ENCODE measurements at places on chromosomes 2 and 18.

GRCh38 chr2:156884216-156884615 lies 373.3 kb upstream of the GALNT5 start:
- H3K36me3 ChIP-seq = no peaks in the 10 kb centered on the region
- DNase-seq = no peak
- no peak overlapping the region for H3K4me3 ChIP-seq
- peaks cover 5% of the 10 kb centered on the region for H3K27me3 ChIP-seq
- no peak overlapping the region for H3K27ac ChIP-seq
- H3K4me1 ChIP-seq = no peaks in the 10 kb centered on the region

DNA sequence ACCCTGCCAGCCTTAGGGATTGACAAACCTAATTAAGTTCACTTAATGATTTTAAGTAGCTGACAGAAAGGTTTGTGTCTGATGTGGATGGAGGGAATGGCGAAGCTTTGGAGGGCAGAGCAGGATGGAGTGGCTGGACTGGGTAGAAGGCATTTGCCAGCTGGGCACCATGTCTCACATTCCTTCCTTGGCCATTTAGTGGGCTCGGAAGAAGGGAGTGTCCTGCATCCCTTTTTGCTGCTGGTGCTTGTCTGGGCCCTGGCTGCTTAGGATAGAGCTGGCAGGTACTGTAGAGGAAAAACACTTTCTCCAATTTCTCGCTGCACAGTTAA lies 166.7 kb downstream of the CLIP4 start:
- no peaks in the 10 kb centered on the region for H3K36me3 ChIP-seq
- no peak overlapping the region for H3K4me3 ChIP-seq
- no peak for DNase-seq
- H3K27ac ChIP-seq = no peak overlapping the region
- no peaks in the 10 kb centered on the region for H3K4me1 ChIP-seq
- H3K27me3 ChIP-seq = no peaks in the 10 kb centered on the region

- H3K36me3 ChIP-seq = no peaks in the 10 kb centered on the region
- H3K4me1 ChIP-seq = no peaks in the 10 kb centered on the region
- H3K27ac ChIP-seq = no peak overlapping the region
- no peaks in the 10 kb centered on the region for H3K27me3 ChIP-seq
These were observed 27.9 kb upstream of the CXCR2 start for GRCh38 chr2:218097975-218098374.

DNA sequence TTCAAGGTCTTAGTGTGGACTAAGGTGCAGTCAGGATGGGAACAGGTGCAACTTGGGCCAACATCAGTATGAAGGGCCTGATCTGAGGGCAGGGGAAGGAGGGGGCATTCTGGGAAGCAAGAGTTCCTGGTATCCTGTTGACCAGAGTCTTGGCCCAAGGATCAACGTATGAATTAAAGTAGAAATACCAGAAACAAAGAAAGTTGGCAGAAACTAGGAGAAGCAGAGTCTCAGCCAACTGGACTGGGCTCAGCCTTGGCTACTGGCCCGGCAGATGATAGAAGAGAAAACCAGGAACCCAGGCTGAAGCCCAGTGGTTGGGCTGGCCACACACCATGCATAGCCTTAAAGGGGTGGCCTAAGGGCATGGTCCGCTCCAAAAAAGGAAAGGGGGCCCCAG lies 2.3 kb downstream of the CETN1 start:
- H3K27ac ChIP-seq = no peak overlapping the region
- H3K4me3 ChIP-seq = no peak overlapping the region
- H3K36me3 ChIP-seq = no peaks in the 10 kb centered on the region
- DNase-seq = no peak
- no peaks in the 10 kb centered on the region for H3K27me3 ChIP-seq

DNA sequence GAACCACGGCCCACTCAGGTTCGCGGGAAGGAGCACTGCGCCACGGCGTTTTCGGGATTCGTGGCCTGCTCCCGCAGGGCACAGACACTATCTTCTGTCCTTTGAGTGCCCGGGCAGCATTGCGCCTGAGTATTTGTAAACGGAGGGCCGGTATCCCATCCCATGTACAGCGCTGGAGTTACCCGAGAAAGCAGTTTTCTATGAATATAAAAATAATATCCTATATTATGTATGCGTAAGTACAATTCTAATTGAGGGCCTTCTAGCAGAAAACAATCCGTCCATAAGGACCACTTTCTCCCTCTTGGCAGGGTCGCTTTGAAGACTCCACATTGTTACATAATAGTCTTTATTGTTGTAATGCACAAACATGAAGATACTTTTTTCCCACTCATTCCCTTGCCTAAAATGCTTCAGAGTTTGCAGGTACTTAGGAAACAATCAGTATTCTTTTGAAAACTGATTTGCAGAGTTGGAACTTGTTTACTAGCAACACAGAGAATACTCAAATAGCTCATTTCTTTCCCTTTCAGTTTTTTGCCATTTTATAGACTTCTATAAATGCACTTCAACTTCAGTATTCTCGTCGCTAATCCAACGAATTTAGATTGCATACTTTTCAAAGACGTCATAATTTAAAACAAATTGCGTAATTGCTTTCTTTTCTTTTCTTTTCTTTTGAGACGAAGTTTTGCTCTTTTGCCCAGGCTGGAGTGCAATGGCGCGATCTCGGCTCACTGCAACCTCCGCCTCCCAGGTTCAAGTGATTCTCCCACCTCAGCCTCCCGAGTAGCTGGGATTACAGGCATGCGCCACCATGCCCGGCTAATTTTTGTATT lies 1.0 kb upstream of the REV1 start:
- no peak for DNase-seq
- peak overlapping the region; percentile 98 for H3K27ac ChIP-seq
- H3K4me1 ChIP-seq = no peaks in the 10 kb centered on the region

DNA sequence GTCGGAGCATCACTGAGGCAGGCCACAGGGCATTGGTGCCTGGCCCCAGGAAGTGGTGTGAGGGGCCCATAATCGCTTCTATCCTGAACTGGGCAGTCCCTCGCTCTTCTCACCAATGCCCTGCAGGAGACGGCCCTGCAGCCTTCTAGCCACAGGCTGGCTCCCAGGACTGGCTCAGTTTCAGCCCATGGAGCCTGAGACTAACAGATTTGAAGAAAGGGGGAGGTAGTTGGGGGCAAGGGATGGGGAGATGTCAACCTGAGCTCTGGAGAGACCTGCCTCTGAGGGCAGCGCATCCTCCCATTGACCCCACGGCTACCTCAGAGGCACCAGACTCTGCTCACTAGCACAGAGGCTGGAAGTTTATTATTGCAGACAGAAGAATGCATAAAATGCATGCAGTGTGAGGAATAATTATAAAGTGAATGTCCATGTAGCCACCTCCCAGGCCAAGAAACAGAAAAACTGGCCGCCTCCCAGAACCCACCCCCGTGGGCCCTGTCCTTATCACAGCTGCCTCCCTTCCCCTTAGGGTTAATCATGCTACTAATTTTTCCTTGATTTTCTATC lies 1.4 kb downstream of the TOGARAM2 start:
- no peaks in the 10 kb centered on the region for H3K36me3 ChIP-seq
- H3K27me3 ChIP-seq = no peaks in the 10 kb centered on the region
- peak overlapping the region; percentile 45 for H3K27ac ChIP-seq
- H3K4me1 ChIP-seq = no peaks in the 10 kb centered on the region
- DNase-seq = no peak
- no peak overlapping the region for H3K4me3 ChIP-seq

GRCh38 chr2:113127646-113128570 lies 510 bp downstream of the IL1RN start:
- no peaks in the 10 kb centered on the region for H3K27me3 ChIP-seq
- peak overlapping the region; percentile 57 for H3K4me3 ChIP-seq
- H3K36me3 ChIP-seq = no peaks in the 10 kb centered on the region

GRCh38 chr2:187783446-187783845 lies 229.2 kb upstream of the TFPI start:
- no peaks in the 10 kb centered on the region for H3K4me1 ChIP-seq
- H3K4me3 ChIP-seq = no peak overlapping the region
- H3K27ac ChIP-seq = no peak overlapping the region
- no peaks in the 10 kb centered on the region for H3K27me3 ChIP-seq
- DNase-seq = no peak

- no peak overlapping the region for H3K27ac ChIP-seq
- H3K4me1 ChIP-seq = no peaks in the 10 kb centered on the region
- H3K4me3 ChIP-seq = no peak overlapping the region
- H3K36me3 ChIP-seq = no peaks in the 10 kb centered on the region
- no peak for DNase-seq
These were observed 125.2 kb upstream of the MAP2 start for GRCh38 chr2:209298601-209299000.

GRCh38 chr2:181575650-181576025 lies 81.3 kb downstream of the CERKL start:
- H3K27me3 ChIP-seq = peaks cover 5% of the 10 kb centered on the region
- no peak for DNase-seq
- no peaks in the 10 kb centered on the region for H3K4me1 ChIP-seq
- H3K4me3 ChIP-seq = no peak overlapping the region

- H3K36me3 ChIP-seq = no peaks in the 10 kb centered on the region
- DNase-seq = no peak
- no peaks in the 10 kb centered on the region for H3K27me3 ChIP-seq
- no peak overlapping the region for H3K27ac ChIP-seq
- no peak overlapping the region for H3K4me3 ChIP-seq
These were observed 195.7 kb upstream of the SESTD1 start for GRCh38 chr2:179460181-179460929.

- DNase-seq = no peak
- H3K4me1 ChIP-seq = peaks cover 3% of the 10 kb centered on the region
- no peaks in the 10 kb centered on the region for H3K36me3 ChIP-seq
- no peak overlapping the region for H3K4me3 ChIP-seq
- no peaks in the 10 kb centered on the region for H3K27me3 ChIP-seq
These were observed 55.0 kb downstream of the ABCB11 start for GRCh38 chr2:168976034-168976654.

DNA sequence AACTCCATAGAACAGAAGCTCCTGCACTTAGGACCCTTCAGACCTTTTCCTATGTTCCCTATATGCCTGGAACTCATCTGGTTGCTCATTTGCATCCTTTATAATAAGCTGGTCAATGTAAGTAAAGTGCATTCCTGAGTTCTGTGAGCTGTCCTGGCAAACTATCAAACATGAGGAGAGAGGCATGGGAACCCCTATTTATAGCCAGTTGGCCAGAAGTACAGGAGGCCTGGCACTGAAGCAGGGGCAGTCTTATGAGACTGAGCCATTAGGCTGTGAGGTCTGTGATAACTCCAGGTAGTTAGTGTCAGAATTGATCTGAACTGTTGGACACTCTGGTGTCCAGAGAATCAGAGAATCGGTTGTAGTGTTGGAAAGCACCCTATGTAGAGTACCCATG lies 88.4 kb downstream of the EHD3 start:
- no peaks in the 10 kb centered on the region for H3K27me3 ChIP-seq
- peak overlapping the region; percentile 75 for H3K27ac ChIP-seq
- peak; percentile 50 for DNase-seq
- no peak overlapping the region for H3K4me3 ChIP-seq
- H3K4me1 ChIP-seq = peaks cover 17% of the 10 kb centered on the region
- no peaks in the 10 kb centered on the region for H3K36me3 ChIP-seq

DNA sequence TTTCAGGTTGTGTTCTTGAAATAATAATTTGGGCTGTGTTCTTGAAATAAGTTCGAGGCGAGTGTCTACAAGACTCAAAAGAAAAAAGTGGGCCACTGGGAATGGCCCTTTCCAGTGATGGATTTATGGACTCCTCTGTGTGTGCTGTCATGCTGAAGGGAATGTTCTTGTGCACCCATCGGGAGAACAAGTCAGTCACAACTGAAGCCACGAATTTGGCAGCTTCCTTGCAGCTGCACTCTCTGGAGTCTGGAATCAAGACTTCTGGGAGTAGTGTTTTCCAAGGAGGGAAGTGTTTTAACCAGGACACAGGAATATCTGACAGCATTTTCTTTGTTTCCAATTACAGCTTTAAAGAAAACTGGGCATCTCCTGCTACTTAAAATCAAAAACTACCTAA lies 620 bp downstream of the SLC14A1 start:
- DNase-seq = no peak
- peaks cover 6% of the 10 kb centered on the region for H3K27me3 ChIP-seq
- H3K27ac ChIP-seq = no peak overlapping the region
- H3K4me1 ChIP-seq = no peaks in the 10 kb centered on the region
- H3K36me3 ChIP-seq = no peaks in the 10 kb centered on the region

- H3K27me3 ChIP-seq = no peaks in the 10 kb centered on the region
- no peak for DNase-seq
- H3K4me3 ChIP-seq = no peak overlapping the region
- no peak overlapping the region for H3K27ac ChIP-seq
These were observed 29.8 kb downstream of the CYTIP start for GRCh38 chr2:157414050-157414449.

DNA sequence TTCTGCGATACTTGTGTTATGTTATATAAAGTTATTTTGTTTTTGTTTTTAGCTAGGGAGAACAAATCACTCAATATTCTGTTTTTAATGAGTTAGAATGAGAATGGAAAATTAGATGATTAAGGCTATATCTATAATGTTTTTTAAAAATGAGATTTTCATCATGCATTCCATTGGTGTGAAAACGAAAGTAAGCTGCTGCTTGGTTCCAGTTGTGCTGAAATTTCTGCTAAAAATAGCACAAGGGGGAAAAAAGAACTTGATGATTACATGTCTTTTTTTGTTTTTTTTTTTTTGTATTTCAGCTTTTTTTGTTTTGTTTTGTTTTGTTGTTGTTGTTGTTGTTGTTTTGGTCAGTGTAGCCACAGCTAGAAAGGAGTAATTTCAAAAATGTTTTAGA lies 242.6 kb upstream of the KCNJ3 start:
- H3K4me3 ChIP-seq = peak overlapping the region; percentile 56
- no peak overlapping the region for H3K27ac ChIP-seq
- DNase-seq = no peak
- H3K4me1 ChIP-seq = no peaks in the 10 kb centered on the region

DNA sequence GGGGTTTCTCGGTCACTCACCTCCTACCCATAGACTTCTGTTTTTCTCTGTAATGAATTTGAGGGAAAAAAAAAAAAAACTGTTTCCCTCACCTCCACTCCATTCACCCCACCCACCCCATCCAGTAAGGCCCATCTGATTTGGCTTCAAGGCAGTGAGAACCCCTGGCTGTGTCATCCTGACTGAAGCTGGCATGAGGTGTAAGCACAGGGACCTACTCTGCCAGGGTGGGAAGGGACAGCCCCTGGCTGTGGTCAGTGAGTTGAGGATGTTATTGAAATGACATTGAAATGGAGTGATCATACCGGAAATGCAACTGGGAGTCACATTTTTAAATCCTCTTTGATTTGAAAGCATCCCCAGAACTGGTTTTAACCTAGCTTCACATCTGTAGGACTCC lies 19.1 kb upstream of the BCL2L11 start:
- no peak for DNase-seq
- H3K36me3 ChIP-seq = no peaks in the 10 kb centered on the region
- H3K4me1 ChIP-seq = no peaks in the 10 kb centered on the region
- H3K27me3 ChIP-seq = no peaks in the 10 kb centered on the region

- no peak overlapping the region for H3K4me3 ChIP-seq
- peak; percentile 31 for DNase-seq
- H3K27ac ChIP-seq = no peak overlapping the region
- H3K36me3 ChIP-seq = no peaks in the 10 kb centered on the region
- no peaks in the 10 kb centered on the region for H3K27me3 ChIP-seq
These were observed 5.0 kb upstream of the SERPINB2 start for GRCh38 chr18:63882333-63883141.
